ENCODE measurements at places on chromosomes 1 and 21.

- DNase-seq: no peak
Observed at GRCh38 chr1:161987872-161988271, 35.8 kb downstream of the OLFML2B start.

DNA sequence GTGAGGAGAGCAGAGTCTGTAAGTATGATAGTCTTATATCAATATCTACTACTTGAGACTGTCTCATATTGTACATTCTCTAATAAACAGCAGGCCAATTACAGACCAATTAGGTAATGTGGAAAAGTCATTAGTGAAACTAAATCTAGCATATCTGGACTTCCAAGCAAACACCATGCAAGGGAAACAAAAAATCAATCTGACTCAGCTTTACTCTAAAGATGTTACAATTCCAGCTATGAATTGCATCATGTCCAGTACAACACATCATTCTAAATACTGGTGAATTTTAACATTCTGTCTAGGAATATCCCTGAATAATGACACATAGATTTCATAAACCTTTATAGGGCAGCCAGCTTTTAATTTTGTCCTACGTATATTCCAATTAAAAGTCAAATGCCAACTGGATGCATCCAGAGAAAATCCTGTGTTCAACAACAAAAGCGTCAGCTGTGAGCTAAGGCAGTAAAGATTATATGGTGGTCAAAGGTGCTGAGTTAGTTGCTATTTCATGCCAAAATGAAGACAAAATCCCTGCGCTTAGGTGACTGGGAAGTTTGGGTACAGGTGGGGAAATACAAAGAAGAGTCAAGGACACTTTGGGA, 159.3 kb downstream of the TTLL7 start:
- no peak for DNase-seq

DNA sequence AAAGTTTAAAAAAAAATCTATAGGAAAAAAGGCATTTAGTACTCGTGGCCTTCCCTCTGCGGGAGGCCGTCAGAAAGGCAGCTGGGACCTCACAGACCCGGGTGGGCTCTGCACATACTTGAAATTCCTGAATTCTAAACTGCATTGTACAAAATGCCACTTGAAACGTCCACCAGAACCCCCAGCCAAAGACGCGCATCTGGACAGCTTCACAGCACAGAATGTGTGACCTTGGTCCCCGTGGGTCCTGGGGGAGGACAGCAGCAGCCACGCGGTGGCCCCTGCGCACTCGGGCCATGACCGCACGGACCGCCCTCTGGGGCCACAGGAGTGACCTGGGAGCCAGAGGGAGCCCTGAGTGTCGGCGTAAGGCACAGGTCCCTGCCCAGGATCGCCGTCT, 20.6 kb upstream of the MRPS14 start:
- no peak for DNase-seq

DNA sequence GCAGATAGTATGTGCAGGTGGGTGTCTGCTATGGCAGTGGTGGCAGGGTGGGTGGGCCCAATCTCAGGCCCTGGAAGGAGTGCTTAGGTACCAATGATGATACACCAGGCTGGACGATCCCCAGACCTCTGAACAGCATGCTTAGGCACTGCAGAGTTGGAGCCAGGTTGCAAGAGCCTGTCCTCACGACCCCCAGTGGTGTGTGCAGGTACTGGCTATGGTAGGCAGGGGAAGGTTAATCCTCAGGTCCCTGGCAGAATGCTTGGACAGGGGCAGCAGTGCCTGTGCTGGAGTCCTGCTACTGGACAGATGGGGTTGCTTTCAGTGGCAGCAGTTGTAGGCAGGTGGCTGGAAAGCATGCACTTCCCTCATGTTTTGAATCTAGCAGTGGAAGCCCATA, 100.5 kb upstream of the NEK7 start:
- peak; percentile 40 for DNase-seq

DNA sequence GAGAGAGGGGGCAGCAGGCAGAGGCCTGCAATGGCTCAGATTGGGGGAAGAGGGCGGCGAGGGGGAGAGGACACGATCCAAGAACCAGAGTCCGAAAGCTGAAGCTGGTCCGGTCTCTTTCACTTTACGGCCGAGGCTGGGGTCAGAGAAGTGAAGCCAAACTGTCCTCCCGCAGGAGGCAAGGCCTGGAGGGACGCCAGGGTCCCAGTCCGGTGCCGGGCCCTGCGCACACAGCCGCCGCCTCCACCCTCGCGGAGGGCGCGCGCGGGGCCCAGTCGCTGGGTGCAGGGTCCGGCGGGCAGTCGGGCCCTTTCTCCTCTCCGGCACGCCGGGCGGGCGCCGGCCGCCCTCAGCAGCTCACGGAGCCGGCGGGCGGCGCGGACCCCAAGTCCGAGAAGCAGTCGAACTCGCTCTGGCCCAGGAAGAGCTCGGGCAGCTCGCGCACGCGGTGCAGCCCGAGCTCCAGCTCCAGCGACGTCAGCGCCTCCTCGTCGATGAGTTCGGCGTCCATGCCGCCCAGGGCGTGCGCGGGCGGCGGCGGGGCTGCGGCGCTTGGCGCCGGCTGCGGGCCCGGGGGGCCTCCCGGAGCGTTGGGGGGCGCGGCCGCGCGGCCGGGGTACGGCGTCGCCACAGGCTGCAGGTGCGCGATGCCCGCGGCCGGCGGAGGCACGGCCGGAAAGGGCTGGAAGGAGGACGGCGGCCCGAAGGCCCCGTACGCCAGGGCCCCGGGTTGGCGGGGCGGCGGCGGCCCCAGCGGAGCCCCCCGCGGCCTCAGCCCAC, 749 bp downstream of the CITED4 start:
- peak; percentile 16 for DNase-seq

DNA sequence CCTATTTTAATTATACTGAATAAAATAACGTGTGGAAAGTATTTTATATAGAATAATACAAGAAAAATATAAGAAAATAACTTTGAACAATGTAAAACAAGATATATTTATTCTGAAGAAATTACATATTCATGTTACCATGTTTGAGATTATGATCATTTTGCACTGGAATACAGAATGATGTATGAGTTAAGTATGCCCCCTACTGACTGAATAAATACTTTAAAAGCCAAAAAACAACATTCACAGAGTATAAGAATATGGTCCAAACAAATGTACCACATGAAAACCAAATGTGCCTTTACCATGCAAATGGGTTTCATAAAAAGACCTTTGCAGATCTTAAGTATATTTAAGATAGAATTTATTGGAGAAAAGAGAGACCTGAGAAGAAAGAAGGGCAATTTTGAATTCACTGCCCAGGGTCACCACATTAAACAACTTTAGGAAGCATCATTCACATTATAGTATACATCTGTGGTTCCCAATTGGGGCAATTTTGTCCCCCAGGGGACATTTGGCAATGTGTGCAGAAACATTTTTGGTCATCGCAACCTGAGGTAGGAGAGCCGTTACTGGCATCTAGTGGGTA, 136.6 kb upstream of the GFI1 start:
- DNase-seq: no peak

GRCh38 chr1:190192627-190193026, 285.0 kb downstream of the BRINP3 start:
- DNase-seq: no peak

DNA sequence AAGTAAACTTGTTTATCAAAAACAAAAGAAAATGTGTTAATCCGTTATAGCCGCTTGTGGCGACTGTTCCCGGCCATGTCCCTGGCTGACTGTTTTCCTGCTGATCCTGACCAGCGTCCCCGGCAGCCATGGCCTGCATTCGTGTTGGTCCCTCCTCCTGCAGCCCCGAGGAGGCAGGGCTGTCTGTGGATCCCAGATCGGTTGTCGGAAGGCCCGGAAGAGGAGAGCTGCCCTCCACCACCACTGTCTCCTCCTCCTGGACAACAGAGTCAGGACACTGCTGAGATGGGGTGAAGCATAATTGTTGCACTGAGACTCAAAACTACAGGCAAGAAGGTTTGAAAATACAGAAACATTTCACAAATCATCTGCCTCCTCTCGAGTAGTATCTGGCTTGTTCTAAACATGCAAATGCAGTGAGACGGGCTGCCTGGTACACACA, 3.6 kb upstream of the MXRA8 start:
- DNase-seq: no peak

DNA sequence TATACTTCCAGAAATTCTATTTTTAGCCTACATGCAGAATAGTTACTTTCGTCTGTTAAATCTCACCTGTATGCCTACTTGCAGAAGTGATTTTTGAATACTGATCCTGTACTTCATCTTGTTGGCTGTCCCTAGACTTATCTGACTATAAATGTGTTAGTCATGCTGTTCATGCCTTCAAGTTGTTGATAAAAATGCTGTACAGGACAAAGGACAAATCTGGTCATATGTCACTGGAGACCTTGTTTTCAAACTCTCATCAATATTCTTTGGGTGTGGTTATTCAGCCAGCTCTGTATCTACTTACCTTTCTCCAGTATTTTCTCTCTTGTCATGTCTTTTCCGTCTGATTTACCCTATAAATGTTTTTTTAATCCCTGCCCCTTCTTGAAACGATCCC, 132.9 kb downstream of the RNF220 start:
- no peak for DNase-seq

GRCh38 chr1:112718691-112719418, 3.7 kb upstream of the PPM1J start:
- peak; percentile 68 for DNase-seq

GRCh38 chr1:226719596-226720387, 19.3 kb downstream of the ITPKB start:
- no peak for DNase-seq

DNA sequence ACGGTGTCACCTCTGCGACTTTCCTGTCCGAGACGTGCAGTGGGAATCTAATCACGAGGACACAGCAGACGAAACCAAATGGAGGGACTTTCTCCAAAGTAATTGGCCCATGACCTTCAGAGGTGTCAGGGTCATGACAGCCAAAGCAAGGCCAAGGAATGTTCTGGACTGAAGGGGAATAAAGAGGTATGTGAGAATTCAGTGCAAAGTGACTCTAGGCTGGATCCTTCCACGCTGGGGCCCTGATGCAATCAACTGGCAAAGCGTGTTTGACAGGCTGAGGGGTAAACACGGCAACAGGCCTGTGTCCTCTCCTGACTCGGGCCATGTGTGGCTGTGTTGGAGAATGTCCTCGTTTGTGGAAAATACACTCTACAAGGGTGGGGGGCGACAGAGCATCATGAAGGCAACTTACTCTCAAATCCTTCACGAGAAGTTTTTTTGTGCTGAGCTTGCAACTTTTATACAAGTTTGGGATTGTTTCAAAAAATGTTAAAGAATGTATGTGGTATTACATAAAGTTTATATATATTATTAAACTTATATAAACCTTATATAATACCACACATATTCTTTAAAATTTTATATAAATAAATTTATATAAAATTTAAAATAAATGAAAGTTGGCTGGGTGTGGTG, 1.7 kb downstream of the CFAP74 start:
- DNase-seq: no peak

DNA sequence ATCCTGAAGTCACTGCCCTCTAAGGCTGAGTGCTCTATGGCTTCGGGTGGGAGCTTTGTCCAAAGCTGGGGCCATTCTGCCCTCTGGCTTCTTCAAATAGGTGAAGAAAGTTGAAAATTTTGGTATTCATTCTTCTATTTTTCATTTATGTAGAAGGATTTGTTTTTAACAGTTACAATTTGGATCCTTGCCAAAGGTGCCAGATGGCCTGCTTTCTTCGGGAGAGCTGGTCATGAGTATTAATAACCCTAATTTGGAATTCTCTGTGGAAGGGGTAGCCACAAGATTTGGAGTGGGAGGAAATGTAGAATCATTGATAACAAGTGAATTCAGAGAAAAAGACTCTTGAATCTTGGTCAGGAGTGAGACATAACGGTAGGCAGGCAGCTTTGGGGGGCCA, 370.4 kb upstream of the ST6GALNAC5 start:
- no peak for DNase-seq

DNA sequence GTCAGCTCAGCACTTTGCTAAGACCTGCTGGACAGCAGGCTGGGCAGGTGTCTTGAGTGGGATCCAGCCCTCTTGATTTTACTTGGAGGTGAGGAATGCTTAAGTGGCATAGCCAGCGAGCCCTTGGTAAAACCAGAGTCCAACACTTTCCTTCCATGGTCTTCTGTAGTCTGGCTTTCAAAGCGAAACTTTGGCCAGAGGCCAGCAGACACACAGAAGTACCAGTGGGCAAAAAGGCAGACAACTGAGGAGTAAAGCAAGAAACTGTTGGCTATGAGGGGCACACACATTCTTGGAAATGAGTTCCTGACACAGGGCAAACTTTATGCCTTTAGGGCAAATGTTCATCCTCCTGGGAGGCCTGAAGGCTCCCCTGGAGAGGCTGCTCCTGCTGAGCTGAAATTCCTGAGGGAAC, 281.0 kb upstream of the POU3F1 start:
- DNase-seq: no peak

- DNase-seq: no peak
Observed at GRCh38 chr1:29123887-29124365, at the start of gene TMEM200B. TSS of gene TMEM200B (minus strand) at chr1:29123903. CDS start at chr1:29121828, 2,075 bp downstream.

GRCh38 chr21:39353295-39353694, 4.4 kb upstream of the HMGN1 start:
- no peak for DNase-seq

DNA sequence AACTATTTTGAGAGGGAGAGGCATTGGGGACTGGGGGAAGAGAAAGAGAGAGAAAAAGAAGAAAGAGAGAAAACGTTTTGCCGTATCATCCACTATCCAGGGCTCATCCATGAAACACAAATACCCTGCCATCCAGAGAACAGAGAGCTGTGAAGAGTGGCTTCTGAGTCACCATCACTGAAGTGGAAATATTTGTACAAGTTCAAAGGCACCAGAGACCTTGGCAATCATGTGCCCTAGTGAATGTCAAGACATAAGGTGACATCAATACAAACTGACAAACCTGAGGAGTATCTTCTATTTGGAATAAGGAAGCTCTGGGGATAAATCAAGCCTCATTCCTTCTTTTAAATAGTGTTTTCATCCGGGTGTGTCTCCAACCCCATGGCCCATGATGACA, 197.2 kb upstream of the PROX1 start:
- no peak for DNase-seq

DNA sequence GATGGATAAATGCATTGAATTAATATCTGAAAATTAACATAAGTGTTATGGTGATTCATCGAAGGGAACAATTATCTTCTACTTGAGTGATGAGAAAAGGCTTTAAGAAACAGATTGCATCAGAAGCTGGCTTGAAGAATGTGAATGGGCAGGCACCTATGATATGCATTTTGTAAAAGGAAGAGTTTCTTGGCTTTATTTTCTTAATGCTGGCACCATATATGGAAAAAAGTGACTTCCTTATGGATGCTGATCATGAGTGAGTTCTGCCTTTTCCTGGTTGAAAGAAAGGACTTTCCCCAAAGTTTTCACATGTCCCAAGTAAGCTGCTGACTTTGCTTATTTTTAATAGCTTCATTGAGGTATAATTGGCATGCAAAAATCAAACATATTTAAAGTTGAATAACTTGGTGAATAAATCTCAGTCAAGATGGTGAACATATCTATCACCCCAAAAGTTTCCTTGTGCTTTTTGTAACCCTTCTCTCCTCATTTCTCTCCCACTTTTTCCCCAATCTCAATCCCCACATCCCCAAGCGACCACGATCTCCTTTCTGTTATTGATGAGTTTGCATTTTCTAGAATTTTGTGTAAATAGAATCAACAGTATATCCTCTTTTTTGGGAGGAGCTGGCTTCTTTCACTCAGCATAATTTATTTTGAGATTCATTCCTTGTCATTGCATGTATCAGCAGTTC, 74.2 kb downstream of the SPATA46 start:
- no peak for DNase-seq

GRCh38 chr1:163670989-163671757, 349.4 kb downstream of the NUF2 start:
- DNase-seq: no peak
